WTC11 (cell line): ENCODE measurements at places on chromosomes 5 and 9.

DNA sequence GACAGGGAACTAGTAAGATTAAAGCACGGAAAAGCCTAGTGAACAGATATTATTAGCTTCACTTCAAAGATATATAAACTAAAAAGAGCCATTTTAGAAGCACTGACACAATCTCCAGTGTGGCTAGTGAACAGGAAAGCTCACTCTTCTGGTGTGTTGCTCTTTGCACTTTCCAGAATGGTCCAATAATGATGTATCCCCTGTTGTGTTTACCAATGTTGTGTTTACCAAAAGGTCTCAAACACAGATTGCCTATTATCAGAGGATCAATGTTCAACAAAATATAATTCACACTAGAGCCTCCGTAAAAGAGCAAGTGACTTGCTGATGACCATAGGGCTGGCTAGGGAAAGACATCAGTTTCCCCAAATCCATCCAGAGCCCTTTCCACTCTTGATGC, 11.6 kb downstream of the KLHL3 start:
- no peak for DNase-seq

DNA sequence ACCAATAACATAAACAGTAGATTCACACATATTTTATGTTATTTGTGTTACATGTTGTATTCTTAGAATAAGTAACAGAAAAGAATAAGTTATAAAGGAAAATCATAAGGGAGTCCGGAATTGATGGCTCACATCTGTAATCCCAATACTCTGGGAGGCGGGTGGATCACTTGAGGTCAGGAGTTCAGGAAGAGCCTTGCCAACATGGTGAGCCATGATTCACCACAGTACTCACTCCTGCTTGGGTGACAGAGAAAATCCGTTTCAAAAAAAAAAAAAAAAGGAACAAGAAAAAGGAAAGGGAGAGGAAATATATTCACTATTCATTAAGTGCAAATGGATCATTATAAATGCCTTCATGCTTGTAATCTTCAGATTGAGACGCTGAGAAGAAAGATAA, 533.3 kb upstream of the CDH9 start:
- DNase-seq = no peak

GRCh38 chr9:133147412-133148198, 16.1 kb downstream of the GBGT1 start:
- DNase-seq = peak; percentile 94

DNA sequence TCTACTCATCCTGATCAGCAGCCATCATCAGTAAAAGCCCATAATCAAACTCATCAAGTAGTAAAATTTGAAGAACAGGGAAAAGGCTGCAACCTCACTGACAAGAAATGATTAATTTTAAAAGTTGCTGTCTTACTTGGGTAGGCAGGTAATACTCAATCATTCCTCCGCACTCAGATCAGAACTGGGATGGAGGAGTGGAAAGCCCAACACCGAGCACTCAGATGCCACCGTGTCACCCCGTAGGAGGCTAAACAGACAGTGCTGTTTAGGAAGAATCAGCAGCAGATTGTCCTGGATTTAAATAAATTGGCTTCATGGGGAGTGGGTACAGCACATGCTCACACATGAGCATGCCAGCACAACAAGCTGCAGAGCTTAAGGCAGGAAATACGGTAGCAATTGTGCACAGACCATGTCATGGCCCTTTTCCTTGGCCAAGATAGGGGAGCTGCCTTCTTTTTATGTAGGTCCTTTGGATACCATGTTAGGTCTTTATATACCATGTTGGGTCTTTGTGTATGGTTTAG, 92.6 kb upstream of the CDH6 start:
- DNase-seq = no peak

DNA sequence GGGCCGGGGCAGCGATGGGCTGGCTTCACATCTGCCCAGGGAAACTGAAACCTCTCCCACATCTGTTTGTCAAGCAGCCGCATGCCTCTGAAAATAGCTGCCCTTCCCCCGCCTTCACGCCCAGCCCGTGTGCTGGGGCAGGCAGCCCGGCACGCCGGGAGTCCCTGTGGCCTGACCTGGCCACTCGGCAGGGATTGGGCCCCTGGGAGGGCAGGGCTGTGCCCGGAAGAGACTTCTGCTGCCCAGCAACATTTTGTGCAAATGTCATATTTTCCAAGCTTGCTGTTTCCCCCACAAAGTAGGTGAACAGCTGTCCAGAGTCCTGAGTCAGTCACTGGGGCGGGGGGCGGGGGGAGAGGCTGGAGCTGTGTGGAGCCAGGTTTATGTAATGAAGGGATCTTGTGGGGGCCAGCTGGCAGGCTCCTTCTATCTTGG, 8.2 kb downstream of the COL27A1 start:
- peak; percentile 58 for DNase-seq

DNA sequence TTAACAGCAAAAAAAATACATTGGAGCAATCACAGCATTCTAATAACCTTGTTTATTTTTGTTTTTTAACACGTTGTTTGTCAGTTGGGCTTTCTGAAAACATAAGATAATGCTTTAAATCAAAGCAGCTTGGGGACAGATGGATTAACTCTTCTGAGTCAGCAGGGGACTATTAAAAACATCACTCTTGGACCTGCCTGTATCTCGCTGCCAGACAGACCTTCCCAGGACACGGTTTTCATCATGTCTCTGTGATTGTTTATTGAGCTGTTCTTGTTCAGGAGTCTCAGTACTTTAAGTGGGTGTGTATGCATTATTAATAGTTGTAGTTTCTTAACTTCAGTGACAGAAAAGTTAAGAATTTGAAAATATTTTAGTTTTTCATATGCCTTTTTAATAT, 173.2 kb downstream of the SH3GL2 start:
- no peak for DNase-seq

GRCh38 chr9:272251-273213, 57.9 kb downstream of the DOCK8 start:
- no peak for DNase-seq

- peak; percentile 45 for DNase-seq
These were observed 586.5 kb upstream of the PTPRD start for GRCh38 chr9:11199335-11199734.

GRCh38 chr5:132785864-132786263, 8.8 kb upstream of the SEPTIN8 start:
- no peak for DNase-seq

- DNase-seq = no peak
These were observed 918.9 kb downstream of the DTWD2 start for GRCh38 chr5:118069452-118069851.

DNA sequence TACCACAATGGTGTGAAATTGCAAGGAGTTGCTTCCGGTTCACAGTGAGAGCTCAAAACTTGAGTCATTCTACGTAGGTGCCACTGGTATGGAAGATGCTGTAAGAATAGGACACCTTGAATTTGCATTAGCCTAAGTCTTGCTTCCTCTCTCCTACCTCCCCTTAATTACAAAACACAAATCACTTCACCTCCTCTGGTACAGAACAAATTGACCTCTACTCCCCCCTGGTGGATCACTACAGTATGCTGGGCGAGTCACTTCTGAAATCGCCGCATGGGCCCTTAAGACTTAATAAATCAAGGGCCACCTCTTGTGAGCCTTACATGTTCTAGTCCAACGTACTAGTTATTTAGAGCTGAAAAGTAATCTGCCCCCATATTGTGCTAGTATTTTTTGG, 145.3 kb upstream of the SMARCA2 start:
- DNase-seq = peak; percentile 66

- DNase-seq = no peak
These were observed 13.0 kb upstream of the CYFIP2 start for GRCh38 chr5:157252711-157253465.

- DNase-seq = no peak
These were observed 306.6 kb upstream of the KIF2A start for GRCh38 chr5:61999371-61999770.

- no peak for DNase-seq
These were observed 545.4 kb downstream of the CDH9 start for GRCh38 chr5:26492906-26493459.

- DNase-seq = no peak
These were observed 167.3 kb downstream of the PJA2 start for GRCh38 chr5:109242518-109242917.

- no peak for DNase-seq
These were observed 530 bp downstream of the BBLN start for GRCh38 chr9:128160603-128160987.

GRCh38 chr5:33401482-33402390, 39.0 kb upstream of the TARS1 start:
- no peak for DNase-seq

DNA sequence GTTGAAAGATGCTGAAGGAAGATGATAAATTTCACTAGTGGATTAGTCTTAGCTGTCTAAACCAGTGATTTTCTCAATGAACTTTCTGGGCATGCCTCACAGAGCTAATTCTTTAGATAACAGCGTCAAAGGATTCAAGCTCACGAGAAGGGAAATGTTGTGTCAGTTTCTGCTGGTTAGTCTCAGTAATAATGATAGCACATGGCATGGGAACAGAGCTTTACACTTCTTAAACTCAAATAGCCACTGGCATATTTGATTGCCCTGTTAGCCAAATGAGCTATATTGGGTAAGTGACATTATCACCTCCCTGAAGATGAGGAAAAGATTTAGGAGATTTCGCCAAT, 139.3 kb upstream of the NR3C1 start:
- DNase-seq = no peak

GRCh38 chr9:136133191-136133958, 14.7 kb upstream of the TMEM250 start:
- peak; percentile 79 for DNase-seq

DNA sequence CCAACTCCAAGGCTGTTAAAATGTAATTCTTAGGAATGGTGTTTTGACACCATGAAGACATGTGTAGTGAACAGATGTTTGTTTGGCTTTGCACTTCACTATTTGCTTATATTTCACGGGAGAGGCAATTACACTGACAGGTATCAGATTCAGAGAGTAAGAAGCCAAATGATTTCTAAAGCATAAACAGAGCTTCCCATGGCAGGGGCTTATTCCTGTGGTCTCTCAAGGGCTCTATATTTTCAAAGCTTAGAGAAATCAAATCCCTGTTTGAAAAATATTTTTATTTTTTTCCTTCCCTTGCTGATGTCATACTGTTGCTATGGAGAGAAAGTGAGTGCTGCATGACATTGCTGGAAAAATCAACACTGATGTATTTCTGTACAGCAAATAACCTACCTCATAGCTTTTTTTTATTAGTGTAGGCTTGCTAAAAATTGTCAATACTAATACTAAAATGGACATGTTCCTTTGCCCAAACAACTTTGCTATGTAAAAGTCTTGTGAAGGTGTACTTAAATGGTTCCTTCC, 161.4 kb downstream of the GIN1 start:
- no peak for DNase-seq

GRCh38 chr5:8871446-8871845, 674.4 kb downstream of the SEMA5A start:
- no peak for DNase-seq

- no peak for DNase-seq
These were observed 27.1 kb upstream of the MLLT3 start for GRCh38 chr9:20649381-20649780.

DNA sequence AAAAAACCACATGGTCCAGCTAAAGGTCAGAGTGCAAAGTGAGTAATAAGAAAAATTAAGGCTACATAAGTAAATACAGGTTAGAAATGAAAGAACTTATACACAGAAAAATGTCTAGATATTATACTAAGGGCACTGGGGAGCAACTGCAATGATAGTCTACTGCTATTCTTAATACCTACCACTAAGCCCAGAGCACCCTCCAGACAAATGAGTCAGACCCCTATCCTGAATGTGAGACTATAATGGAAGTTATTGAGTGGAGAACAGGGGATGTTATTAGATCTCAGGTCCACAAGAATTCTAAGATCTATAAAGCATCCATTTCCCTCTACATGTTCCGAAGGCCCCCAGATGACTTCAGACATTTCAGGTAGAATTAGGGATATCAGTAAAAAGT, 438.3 kb downstream of the PRELID2 start:
- no peak for DNase-seq

- no peak for DNase-seq
These were observed 19.6 kb downstream of the ETF1 start for GRCh38 chr5:138523406-138523805.

DNA sequence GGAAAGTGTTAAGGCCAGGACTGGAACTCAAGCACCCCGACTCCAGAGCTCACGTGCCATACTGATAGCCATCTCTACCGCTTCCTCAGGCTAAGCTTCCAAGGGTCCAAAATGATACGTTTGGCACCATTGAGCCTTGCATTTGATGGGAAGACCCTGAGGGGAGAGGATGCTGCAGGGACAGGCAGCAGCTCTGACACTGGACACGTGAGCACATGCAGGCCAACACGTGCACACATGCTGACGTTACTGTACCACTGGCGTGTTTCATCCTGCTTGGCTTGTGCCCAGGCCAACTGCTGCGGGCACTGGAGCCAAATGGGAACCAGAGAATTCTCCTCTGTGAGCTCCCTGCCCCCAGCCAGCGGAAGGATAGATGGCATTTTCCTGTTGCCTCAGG, 5.2 kb downstream of the FAT2 start:
- DNase-seq = no peak

DNA sequence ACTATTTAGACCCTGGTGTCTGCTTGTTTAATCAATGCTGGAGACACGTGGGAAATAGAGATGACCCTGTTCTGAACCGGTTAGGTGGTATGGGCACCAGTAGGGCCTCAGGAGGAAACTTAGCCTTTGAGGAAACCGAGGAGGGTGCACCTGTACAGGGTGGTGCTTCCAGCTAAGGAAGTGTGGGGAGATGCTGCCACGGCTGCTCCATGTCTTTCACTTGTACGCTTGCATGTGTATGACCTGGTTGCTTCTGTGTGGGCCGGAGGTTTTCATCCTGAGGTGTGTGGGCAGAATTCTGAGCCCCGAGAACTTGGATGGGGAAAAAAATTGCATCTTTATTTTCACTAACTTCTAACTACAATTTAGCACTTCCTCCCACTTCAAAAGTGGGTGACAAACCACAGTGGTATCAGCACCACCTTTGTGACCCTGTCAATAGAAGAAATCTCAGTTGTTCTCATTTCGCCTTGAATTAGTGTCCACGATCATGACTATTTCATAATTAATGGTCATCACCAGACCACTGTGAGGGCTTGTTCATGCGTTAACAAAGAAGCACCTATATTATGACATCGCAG, 99.8 kb upstream of the SPATA31C2 start:
- DNase-seq = no peak

- DNase-seq = peak; percentile 88
These were observed 85.2 kb upstream of the ZBTB43 start for GRCh38 chr9:126719618-126720031.

- DNase-seq = no peak
These were observed 39.0 kb downstream of the RIGI start for GRCh38 chr9:32486839-32487562.

DNA sequence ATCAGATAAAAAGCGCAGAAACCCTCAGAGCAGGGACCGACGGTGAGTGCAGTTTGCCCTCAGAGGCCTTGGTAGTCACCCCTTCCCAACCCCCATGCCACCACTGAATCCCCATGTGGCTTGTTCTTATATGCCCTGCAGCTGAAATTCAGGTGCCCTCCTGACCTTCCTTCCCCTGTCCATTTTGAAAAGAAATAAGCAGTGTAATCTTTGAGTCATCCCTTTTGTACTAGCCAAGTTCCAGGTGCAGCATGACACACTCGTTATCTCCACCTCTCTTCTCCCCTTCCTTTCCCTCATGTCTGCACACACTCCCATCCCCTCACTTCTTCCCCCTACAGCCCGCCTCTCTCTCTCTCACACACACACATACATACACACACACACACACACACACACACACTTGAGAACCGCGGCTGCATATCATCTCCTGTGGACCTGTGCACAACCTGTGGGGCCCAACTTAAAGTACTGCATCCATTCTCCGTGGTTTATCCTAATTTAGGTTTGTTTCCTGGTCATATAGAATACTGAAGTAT, 53.1 kb downstream of the SYK start:
- DNase-seq = no peak
